ENCODE measurements at places on chromosomes 3 and 15. TPM values are rescaled to one million over a fixed set of nuclear protein-coding genes. Genes with fewer than 3 reads are reported as not detected.

DNA sequence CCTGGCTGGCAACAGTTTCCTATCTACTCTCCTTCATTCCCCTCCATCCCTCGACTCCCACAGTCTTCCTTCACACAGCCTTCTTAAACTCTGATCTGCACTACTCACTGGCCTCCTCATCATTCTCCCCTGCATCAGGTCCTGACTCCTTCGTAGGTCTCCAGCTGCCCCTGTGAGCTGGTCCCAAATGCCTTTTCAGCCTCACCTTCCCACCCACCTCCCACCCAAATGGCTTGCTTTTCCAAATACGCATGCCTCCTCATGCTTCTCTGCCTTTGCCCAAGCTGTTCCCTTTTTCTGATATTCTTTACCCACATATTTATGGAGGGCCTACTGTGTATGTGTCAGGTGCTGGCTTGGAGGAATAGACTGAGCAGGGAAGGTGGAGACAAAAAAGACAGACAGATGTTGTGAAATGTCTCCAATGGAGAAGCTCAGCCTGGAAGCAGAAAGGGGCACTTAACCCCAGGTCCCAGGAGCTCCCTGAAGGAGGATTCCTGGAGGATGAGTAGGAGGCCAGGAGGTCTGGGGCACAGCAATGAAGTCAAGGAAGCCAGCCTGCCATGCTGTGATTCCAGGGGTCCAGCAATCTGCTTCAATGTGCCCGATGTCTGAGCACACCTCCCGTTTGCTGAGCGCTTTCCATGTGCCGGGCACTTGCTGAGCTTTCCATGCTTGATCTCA lies 252.2 kb downstream of the SHQ1 start:
- no peak for DNase-seq

- no peak for DNase-seq
Observed at GRCh38 chr15:35624881-35625280, 78.9 kb upstream of the DPH6 start.

GRCh38 chr3:152195206-152195605 lies 73.5 kb upstream of the MBNL1 start:
- no peak for DNase-seq

DNA sequence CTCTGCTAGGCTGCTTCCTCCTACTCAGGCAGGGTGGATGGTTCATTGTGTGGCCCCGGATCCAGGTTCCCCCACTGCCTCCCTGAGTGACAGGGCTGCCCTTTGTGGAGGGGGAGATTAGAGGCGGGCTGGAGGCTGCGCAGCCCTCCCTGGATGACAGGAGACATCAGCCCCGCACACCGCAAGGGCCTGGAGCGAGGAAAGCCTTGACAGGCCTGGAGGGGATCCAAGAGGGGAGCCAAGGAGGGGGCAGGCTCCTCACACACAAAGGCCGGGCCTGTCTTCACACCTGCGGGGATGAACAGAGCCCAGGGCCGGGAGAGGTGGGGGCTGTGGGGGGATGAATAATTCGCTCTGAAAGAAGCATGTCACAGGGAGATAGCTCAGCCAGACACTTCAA lies 72.9 kb downstream of the RPN1 start:
- DNase-seq = no peak

GRCh38 chr15:88512601-88513000 lies 33.9 kb downstream of the DET1 start:
- DNase-seq = no peak

GRCh38 chr15:40084650-40085049 lies 24.0 kb downstream of the BMF start:
- DNase-seq = no peak

- DNase-seq = no peak
Observed at GRCh38 chr3:149327156-149327555, 6.3 kb downstream of the TM4SF18 start.

GRCh38 chr3:53806182-53807116 lies 39.8 kb downstream of the CHDH start:
- no peak for DNase-seq

- peak; percentile 85 for DNase-seq
Observed at GRCh38 chr15:100769043-100769974, 110.3 kb upstream of the ALDH1A3 start.

DNA sequence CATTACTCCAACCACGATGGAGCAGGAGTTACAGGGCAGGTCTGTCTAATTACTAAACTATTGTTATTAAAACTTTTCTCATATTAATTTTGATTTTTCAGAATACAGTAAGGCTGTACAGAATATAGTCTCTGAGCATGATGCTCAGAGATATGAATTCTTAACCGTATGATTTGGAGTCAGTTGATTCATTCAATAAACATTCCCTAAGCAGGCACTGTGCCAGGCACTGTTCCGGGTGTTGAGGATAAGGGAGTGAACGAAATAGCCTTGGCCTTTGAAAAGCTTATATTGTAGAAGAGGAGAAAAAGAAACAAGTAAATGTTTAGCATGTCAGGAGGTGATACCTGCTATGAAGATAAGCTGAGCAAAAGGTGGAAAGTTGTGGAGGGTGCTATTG lies 187.3 kb downstream of the KCNAB1 start:
- DNase-seq = no peak

DNA sequence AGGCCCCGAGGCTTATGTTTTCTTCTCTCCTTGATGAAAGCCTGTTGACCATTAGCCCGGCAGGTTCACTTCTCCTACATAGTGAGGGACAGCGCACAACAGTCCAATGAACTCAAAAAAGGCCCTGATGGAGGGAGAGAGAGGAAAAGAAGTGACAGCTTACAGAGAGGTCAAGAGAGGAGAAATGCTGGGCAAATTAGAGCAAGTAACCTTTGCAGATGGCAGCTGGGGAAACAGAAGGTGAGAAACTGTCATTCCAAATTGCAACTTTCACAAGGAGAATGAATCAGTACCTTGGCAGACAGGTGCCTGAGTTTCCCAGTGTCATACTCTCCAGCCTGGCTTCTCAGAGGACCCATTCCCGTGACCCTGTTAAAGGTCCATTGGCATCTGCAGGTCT lies 252.0 kb downstream of the EPHB1 start:
- no peak for DNase-seq

- DNase-seq = no peak
Observed at GRCh38 chr3:60992395-60992794, 258.9 kb downstream of the FHIT start.

The ERC2 gene
- 0.23 TPM for total RNA-seq

The IDH3A gene
- 77.2 TPM for total RNA-seq

The KIF7 gene
- 3.7 TPM for total RNA-seq

The ZKSCAN7 gene
- total RNA-seq = 0.39 TPM

The GOLGA6D gene
- not detected for total RNA-seq

The SLC9C1 gene
- total RNA-seq = not detected

All from lower leg skin (tissue), 4 donors.